ENCODE measurements at places on chromosomes 3 and 15.

GRCh38 chr3:118960876-118961450 lies 73.7 kb downstream of the IGSF11 start:
- no peak for DNase-seq

DNA sequence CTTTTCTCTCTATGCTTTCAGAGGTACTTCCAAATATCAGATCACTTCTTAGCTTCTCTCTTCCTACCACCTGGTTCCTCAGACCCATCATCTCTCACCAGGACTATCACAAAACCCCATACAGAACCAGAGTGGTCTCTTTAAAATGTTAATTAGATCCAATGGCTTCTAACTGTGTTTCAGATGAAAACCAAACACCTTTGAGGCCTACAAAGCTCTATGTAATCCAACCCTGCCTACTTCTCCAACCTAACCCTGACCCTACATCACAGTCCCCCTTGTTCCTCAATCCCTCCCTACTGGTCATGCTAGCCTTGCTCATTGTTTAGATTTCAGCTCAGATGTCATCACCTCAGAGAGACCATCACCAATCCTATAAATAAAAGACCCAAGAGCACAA lies 34.8 kb downstream of the SUMF1 start:
- DNase-seq = no peak

- no peak for DNase-seq
Measured at GRCh38 chr15:36156879-36157427, 422.5 kb upstream of the CDIN1 start.

- DNase-seq = no peak
Measured at GRCh38 chr3:130755666-130756065, 9.0 kb upstream of the PIK3R4 start.

Measured in CD14-positive monocyte (primary cell).